Lung microvascular endothelial cell (primary cell): ENCODE measurements at places on chromosomes 3 and 15.
A peak's percentile ranks its signal among the peaks of the same experiment; 100 is the strongest.

DNA sequence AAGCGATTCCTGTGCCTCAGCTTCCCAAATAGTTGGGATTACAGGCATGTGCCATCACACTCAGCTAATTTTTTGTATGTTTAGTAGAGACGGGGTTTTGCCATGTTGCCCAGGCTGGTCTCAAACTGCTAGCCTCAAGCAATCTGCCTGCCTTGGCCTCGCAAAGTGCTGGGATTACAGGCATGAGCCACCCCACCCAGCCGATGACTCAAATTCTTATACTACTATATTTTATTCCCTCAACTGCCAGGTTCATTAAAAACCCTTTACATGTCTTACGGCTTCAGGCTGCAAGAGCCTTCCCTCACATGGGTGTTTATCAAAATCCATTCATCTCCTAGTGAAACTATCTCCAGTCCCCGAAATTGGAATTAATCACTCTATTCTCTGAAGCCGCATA, 63.4 kb downstream of the CBLB start:
- DNase-seq: no peak

DNA sequence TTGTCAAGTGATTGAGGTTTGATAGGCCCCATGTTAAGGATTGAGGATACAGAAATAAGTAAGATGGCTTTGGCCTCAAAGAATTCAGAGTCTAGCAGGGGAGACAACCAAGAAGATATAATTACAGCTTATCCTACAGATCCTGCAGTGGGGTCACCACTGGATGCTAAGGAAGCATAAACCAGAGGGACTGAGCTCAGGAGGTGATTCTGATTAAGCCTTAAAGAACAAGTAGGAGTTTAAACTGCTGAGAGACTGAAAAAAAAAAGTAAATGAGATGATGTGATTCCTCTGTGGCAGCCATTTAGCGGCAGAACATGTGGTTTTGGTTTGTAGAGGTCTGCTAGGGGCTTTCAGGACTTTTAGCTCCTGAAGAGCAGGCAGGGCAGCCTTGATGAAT, 72.1 kb upstream of the ROPN1 start:
- no peak for DNase-seq

DNA sequence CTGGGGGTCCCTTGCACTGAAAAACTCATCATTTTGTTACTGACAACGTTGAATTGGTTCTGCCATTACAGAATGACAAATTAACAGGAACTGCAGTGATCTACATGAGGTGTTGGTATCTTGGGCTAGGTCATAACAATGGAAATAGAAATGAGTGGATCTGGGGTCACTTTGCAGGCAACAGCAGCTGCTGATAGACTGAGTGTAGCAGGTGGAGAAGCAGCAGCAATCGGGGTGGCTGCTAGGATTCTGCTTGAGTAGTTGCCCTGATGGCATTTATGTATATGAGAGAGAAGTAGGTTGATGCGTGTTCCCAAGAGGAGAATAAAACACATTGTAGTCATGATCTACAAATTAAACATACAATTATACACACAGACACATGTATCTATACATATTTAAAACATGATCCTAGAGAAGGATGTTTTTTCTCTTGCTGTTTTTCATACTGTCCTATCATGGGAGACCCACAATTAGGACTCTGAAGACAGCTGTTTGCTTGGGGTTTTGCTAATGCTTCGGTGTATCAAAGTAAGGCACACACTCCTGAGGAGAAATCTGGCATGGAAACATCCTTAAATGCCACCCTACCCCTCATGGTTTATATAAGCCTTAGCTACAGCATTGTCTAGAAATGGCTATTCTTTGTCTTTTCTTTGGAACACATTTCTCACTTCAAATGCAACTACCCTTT, 15.8 kb upstream of the THBS1 start:
- DNase-seq: no peak

DNA sequence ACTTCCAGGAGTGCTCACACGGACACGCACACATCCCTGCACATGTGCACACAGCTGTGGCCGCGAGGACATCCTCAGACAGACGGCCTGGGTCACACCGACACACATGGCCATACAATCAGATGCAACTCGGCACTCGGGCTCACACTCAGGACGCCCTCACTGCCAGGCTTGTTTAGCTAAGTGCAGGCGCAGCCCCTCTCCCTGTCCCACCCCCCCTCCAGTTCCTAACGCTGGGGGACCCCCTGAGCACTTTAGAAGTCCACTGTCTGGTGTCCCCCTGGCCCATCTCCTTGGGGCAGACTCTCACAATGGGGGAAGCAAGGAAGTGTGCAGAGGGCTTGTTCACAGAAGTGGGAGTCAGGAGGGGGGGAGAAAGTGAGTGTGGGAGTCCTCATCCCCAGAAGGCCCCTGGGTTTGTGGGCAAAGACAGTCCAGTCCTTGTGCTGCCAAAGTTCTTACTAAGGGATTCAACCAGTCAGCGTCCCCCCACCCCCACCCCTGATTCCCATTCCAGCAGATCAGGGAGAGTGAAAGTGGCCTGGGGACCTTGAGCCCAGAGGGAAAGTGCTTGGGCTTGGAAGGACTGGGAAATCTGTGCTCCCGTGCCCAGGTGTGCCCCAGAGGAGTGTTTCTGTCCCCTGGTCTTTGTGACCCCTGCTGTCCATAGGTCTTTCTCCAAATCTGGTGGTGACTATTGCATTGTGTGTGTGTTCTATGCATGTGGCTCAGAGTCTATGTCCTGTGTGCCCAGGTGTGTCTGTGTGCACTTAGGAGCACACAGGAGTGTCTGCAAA, 767 bp upstream of the GATA2 start:
- DNase-seq: peak; percentile 17

- peak; percentile 13 for DNase-seq
Measured at GRCh38 chr15:77546050-77546501, 86.6 kb downstream of the LINGO1 start.

DNA sequence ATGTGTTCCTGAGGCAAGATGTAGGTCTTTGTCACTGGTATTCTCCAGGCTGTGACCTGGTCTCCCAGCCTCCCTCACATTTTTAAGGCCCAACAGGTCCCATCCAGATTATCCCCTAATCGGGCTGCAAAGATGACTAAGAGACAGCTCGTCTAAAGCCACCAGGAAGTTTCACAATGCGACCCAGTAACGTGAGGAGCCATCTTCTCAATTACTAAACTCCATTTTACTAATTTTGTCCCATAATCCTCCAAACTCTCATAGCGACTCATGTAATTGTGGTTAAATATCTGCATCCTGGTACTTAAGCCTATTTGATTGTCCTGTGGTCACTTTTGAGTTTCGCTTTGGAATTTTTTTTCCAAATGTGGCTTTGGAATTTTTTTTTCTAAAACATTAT, 8.7 kb upstream of the PLA2G4F start:
- no peak for DNase-seq

GRCh38 chr15:67564968-67565345, 22.5 kb downstream of the MAP2K5 start:
- no peak for DNase-seq

DNA sequence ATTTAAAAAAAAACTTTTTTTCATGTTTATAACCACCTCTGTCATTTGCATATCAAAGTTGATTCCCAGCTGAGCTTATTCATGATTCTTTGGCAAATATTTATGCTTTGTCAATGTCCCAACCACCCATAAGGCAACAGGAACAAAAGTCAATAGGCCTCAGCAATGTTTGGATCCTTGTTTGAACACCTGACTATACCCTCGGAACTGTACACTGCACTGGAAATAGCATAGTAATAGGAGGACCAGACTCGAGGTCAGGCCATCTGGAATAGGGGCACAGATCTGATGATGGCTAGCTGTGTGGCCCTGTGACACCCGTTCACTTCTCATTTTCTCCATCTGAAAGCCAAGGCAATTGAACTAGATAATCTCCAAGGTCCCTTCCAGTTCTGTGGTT, 301.7 kb upstream of the ATP11B start:
- no peak for DNase-seq

GRCh38 chr3:153289334-153289808, 127.3 kb downstream of the RAP2B start:
- peak; percentile 17 for DNase-seq
